ENCODE measurements at places on chromosomes 13 and 19. TPM values are rescaled to one million over a fixed set of nuclear protein-coding genes. Genes with fewer than 3 reads are reported as not detected.

The CALR3 gene
- total RNA-seq = not detected

The GJB2 gene
- not detected for total RNA-seq

The CACNA1A gene
- total RNA-seq = 2.3 TPM

The LGALS7B gene
- not detected for total RNA-seq

The IRGC gene
- total RNA-seq = not detected

The ZNF763 gene
- total RNA-seq = 2.8 TPM

The ATCAY gene
- total RNA-seq = not detected

The ZNF573 gene
- total RNA-seq = 5.5 TPM

The TNNT1 gene
- total RNA-seq = 3.2 TPM
